C1 segment of cervical spinal cord (tissue), 14 donors: ENCODE measurements at places on chromosomes 1 and 21.

GRCh38 chr1:182611787-182612186 lies 7.6 kb upstream of the RGS16 start:
- no peak for DNase-seq

- DNase-seq: no peak
Observed at GRCh38 chr1:40646315-40646714, 19.2 kb downstream of the RIMS3 start.

DNA sequence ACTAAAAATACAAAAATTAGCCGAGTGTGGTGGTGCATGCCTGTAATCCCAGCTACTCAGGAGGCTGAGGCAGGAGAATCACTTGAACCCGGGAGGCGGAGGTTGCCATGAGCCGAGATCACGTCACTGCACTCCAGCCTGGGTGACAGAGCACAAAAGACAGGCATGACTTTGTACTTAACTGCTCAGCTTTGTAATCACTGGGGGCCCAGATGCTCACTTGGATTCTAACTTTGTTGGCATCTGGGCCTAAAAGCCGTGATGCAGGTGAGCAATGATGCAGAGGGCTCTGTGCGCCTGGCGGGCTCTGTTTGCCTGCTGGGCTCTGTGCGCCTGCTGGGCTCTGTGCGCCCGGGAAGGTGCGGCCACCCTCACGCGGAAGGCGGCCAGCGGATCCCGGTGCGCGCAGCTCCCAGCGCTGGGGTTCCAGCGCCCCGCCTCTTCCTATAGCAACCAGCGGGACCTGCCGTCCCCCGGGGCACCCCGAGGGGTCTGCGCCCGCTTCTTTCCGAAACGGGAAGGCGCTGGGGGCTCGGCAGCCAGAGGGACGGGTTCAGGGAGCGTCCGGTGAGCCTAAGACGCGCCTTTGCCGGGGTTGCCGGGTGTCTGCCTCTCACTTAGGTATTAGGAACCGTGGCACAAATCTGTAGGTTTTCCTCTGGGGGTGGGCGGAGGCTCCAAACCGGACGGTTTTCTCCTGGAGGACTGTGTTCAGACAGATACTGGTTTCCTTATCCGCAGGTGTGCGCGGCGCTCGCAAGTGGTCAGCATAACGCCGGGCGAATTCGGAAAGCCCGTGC lies 31.7 kb downstream of the PRMT2 start:
- DNase-seq: no peak

DNA sequence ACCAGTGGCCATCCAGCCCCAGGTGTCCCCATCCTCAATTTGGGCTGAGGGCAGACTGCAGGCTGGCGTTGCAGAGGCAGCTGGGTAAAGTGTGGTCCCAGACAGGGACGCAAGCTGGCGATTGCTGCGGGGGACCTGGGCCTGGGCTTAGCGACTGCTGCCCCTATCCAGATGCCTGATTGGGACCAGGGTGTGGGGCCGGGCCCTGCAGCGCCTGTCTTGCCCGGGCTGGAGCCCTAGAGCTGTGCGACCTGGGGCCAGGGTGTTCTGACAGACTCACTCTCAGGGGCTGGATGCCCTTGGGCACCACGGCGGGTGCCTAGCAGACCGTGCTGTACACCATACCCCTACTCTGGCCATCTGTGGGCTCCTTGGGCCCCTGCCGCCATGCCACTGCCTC lies 16.2 kb upstream of the FAAP20 start:
- DNase-seq: no peak

DNA sequence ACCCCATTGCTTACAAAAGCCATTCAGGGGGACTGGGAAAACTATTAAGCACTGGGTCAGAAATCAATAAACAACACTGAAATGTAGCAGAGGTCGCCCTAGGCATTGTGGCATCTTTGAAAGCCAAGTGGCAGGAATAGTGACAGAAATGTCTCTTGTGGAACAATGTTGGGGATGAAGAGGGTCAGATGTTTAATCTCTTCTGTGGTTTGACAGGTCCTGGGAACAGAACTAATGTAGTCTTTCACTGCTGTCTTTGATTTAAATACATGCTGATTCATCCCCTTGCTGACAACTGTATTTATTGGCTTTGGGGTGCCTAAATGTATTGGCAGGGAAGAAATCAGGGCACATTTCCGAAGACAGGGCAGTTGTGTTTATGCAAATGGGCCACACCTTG lies 194.8 kb downstream of the ATG4C start:
- no peak for DNase-seq

DNA sequence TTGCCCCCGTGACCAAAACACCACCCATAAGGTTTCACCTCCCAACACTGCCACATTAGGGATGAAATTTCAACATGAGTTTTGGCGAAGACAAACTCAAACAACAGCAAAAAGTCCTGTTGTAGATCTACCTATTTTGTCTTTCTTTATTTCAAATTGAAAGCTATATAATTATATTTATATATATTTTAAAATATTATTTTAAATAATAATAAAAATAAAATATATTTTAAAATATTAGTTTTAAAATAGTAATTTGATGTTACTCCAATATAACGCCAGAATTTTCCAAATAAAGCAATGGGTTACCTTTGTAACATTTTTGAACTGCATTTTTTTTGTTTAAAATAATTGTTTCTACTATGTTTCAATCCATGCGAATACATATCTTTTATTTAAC lies 263.5 kb upstream of the USP25 start:
- DNase-seq: no peak

GRCh38 chr1:206679738-206680211 lies 4.9 kb upstream of the MAPKAPK2 start:
- DNase-seq: no peak

DNA sequence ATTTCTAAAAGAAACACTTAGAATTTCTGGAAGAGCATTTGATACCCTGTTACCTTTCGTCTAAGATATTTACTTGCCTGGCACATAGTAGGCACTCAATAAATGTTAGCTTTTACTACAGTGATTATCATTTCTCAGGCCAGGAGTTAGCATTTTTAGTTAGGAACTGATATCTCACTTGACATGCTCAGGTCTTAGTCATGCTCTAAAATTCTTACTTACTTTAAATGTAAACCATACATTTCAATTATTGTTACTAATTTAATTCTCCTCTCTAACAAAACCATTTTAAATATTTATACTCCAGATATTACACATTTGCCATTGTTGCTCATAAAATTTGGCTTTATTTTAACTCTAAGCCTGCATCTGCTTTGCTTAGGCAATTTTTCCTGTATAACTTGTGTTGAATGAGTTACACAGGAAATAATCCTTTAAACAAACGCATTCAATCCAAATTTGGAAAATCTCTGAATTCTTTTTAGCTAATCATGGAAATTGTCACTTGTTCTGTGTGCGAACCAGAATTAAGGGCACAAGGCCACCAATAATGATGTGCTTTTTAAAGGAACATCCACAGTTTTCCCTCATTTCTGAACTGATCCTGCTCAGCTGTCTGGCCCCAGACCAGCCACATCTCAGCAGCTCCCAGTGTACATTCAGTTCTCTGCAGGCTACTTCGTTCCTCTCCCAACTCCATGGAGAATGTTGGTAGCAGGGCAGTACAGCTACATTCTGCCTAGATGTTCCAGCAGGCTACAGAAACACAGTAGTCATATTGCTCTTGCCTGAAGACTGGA lies 15.6 kb downstream of the NIBAN1 start:
- no peak for DNase-seq

- DNase-seq: no peak
Observed at GRCh38 chr1:162671664-162672410, 39.6 kb downstream of the DDR2 start.

DNA sequence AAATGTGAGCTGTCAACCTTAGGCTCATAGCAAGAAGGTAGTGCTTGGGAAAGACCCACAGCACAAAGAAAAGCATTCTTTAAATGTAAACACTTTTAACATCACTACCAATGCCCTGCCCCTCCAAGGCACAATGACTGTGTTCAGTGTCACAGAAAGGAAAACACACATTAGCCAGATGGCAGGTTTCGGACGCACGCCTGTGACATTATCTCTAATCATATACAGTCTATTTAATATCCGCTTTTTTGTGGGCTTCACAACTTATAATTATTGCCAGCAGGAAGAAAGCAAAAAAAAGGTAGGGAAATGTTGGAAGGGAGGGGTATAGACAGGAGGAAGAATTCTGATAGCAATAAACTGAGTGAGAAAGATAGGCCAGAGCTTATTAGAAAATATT lies 112.4 kb upstream of the BEND5 start:
- no peak for DNase-seq

- DNase-seq: no peak
Observed at GRCh38 chr1:236491469-236492136, 32.2 kb upstream of the LGALS8 start.

- DNase-seq: no peak
Observed at GRCh38 chr1:14733048-14733778, 134.7 kb downstream of the KAZN start.

GRCh38 chr1:46001081-46001785 lies 131.2 kb downstream of the PIK3R3 start:
- no peak for DNase-seq

DNA sequence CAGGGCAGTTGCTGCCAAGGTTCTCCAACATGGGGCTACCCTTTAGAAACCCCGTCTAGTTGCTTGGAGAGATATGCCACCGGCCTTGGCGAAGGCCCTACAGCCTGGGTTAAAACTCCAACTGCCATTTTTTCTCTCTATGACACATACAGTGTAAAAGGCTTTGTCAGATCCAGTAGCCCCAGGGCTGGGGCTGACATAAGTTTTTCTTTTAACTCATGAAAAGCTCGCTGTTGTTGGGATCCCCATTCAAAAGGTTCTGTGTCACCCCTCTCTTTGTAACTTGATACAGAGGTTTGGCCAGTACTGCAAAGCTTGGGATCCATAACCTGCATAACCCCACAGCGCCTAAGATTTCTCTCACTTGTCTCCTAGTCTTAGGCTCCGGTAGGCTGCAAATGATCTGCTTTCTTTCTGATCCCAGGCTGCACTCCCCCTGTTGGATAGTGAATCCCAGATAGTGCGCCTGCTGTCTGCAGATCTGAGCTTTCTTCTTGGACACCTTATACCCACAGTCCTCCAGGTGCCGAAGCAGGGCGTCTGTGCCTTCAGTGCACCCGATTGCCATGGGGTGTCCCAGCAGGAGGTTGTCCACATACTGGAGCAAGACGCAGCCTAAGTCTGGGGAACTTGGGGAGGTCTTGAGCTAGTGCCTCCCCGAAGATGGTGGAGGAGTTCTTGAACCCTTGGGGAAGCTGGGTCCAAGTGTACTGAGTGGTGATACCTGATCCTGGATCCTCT lies 406.2 kb downstream of the TGFB2 start:
- DNase-seq: no peak

- no peak for DNase-seq
Observed at GRCh38 chr1:238501290-238501689, 610.6 kb upstream of the ZP4 start.

GRCh38 chr1:64038965-64039364 lies 164.5 kb upstream of the UBE2U start:
- no peak for DNase-seq

DNA sequence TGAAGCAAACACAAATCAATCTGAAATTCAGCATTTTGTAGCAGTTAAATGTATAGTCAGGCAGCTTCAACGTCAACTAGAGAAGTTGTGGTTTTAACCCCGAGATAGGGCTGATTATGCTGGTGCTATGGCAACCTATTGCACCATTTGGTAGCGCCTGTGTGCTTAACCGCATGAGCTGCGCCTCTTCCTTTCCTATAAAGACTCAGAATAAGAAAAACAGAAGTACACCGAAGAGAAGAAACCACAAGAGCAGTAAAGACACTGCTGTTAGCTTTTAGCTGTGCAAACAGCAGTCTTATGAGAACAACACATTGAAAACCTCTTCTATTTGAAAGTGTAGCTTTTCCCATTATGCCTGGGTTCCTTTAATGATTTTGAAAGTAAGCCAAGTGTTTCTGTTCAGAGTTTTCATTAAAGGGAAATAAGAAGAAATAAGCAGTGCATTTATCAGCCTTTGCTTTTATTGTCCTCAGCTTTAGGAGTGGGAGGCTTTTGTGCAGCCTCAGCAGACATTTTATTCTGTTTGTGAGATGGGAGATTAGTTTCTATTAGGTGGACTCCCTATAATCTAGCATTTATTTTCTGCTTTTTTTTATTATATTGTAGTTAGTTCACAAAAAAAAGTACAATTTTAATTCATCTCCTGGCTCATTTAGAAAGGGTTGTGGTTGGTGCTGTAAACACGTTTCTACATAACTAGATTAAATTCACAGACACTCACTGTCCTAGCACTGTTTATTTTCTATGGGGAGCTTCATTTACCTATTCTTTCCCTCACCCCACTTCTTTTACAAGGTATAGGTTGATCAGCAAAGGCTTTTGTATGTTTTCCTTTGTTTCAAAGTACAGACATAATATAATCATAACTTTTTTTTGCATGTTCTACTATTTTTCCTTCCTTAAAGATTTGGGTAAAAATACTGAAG lies 43.3 kb downstream of the PTPRC start:
- peak; percentile 37 for DNase-seq

DNA sequence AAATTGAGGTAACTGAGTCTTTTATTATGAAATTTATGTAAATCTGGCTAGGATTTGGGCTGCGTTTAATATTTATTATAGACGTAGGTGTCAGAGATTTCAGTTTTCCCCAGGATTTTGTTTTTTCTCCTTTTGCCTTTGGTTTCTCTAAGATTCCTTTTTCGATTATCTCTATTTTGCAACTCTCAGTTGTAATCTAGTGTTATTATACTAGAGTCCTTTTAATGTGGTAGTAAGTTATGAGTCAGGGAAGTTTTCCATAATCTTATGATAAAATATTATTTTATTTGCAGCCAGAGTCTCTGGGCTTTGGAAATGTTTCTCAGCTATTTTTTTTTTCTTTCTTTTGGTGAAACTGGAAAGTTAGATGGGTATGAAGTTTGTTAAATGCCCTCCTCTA lies 1043.8 kb downstream of the PLA2G4A start:
- DNase-seq: no peak

- no peak for DNase-seq
Observed at GRCh38 chr1:183636334-183636682, 725 bp upstream of the ARPC5 start.

GRCh38 chr1:66598670-66599069 lies 64.7 kb downstream of the SGIP1 start:
- no peak for DNase-seq

DNA sequence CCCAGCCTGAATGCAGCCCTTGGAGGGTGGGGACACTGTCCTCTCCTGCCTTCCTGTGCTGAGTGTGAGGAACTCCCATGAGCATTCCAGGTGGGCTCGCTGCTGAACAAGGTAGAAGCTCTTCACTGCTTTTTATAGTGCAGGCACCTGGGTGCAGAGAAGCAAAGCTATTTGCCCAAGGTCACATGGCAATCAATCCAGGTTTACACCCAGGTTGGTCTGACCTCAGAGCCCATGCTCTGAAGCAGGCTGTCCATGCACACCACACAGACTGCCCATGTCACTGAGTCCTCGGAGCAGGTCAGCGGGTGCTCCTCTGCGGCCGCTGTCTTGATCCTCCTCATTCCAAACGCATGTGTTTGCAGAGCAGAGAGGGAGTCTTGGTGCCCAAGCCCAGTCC lies 323.4 kb upstream of the VAMP3 start:
- DNase-seq: no peak
